ENCODE measurements at places on chromosomes 3 and 15.

GRCh38 chr3:188262488-188262887 is 108.5 kb downstream of the LPP start:
- no peak for DNase-seq

DNA sequence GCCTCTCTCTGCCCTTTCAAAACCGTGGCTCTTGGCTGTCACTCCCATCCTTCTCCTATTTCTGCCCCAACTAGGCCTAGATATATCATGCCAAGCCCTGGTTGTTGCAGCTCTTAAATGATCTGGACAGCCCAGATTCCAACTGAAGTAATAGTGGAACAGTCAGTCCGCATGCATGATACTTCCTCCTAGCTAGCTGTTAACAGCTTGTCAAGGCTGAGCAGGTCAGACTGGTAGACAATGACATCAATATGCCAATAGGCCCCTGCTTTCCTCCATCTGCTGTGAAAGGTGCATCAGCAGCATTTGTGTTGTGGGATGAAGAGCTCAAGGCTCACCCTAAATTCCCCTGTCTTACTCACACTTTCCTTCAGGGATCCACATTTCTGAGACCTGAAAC is 527.7 kb upstream of the TGFBR2 start:
- DNase-seq: no peak

DNA sequence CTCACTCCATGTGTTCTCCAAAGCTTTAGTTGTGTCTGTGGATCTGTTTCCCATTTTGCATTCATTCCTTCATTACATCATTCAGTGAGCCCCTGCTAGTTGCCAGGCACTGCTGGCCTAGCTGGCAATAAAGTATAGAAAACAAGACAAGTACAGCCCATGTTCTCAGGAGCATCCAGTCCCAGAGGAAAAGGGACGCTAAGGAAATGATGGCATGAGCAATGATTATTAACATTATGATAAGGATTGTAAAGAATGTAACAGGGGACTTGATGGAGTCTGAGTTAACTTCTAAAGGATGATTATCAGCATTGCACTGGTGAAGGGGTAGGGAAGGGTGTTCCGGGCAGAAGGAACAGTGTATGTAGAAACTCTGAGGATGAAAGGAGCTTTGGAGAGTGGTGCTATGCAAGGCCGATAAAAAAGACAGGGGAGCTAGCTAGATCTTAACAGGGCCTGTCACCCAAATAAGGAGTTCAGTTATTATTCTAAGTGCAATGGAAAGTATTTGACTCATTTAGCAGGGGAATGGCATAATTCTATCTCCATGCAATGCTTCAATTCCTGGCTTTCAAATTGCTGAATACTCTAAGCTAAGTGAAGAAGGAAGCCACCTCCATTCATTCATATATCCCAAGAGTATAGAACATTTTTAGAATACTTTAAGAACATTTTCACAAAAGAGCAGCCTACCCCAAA is 258.2 kb upstream of the STT3B start:
- DNase-seq: no peak

DNA sequence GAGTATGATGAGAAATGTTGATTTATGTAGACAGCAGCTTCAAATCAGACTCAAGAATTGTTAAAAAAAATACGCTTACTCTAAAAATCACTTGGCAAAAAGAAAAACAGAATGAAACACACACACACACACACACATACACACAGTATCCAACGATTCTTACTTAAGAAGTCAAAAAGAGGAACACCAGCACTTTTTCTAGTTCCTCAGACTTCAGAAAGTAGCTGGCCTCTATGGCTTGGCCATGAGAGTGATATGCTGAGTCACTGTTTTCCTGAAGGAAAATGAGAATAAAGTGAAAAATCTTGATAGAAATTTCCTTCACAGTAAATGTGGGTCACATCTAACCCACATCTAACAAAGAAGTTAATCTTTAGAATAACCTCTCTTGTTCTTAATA is 22.1 kb downstream of the CNTN3 start:
- DNase-seq: no peak

GRCh38 chr15:76953913-76954312 is 22.4 kb downstream of the RCN2 start:
- DNase-seq: no peak

DNA sequence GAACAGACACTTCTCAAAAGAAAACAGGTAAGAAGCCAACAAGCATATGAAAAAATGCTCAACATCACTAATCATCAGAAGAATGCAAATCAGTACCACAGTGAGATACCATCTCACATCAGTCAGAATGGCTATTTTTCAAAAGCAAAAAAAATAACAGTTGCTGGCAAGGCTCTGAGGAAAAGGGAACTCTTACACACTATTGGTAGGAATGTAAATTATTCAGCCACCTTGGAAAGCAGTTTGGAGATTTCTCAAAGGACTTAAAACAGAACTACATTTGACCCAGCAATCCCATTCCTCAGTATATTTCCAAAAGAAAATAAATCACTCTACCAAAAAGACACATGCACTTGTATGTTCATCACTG is 95.6 kb downstream of the APBA2 start:
- no peak for DNase-seq

GRCh38 chr15:95174301-95175259 is 943.2 kb downstream of the MCTP2 start:
- DNase-seq: no peak

DNA sequence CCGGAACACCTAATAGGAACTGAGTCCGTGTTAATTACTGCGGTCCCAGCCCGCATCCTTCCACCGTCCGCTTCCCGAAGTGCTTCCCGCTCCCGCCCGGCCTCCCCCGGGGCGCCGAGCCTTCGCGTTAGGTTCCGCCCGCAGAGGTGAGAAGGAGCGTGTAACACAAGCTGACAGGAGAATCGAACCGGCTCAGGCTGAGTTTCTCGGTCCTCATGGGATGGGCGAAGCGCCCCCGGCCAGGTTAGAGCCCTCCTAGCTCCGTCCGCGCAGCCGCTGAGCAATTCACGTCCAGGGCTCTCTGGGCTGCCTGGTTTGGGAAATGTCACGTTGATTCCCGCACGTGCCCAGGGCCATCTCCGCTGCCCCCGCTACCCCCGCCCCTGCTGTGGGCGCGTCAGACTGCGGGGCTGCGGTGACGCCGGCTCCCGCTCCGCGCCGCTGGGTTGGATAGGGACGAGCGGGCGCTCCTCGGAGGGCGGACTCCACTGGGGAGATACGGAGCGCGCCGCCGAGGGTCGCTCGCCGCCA is 954 bp downstream of the CLDN11 start:
- DNase-seq: no peak
